ENCODE measurements at places on chromosomes 3 and 15.

- no peak for DNase-seq
Observed at GRCh38 chr15:87724330-87724729, 532.2 kb downstream of the NTRK3 start.

- DNase-seq = no peak
Observed at GRCh38 chr3:121481106-121481880, 64.5 kb downstream of the POLQ start.

GRCh38 chr15:96355568-96356187, 25.2 kb downstream of the NR2F2 start:
- no peak for DNase-seq

GRCh38 chr3:174270841-174271240, 588.3 kb upstream of the NAALADL2 start:
- no peak for DNase-seq

DNA sequence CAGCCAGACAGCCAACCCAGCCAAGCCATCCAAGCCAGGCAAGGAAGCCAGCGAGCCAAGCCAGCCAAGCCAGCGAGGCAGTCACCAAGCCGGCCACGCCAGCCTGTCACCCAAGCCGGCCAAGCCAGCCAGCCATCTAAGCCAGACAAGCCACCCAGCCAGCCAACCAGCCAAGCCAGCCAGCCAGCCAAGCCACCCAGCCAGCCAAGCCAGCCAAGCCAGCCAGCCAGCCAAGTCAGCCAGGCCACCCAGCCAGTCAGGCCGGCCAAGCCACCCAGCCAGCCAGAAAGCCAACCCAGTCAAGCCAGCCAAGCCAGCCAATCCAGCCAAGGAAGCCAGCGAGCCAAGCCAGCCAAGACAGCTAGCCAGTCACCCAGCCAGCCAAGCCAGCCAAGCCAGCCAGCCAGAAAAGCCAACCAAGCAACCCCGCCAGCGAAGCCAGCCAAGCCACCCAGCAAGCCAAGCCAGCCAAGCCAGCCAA, 201.2 kb downstream of the GOLGA6L6 start:
- DNase-seq = peak; percentile 84

- DNase-seq = no peak
Observed at GRCh38 chr15:76209523-76209922, 101.7 kb downstream of the ETFA start.

GRCh38 chr3:30139283-30139682, 467.1 kb upstream of the TGFBR2 start:
- no peak for DNase-seq

DNA sequence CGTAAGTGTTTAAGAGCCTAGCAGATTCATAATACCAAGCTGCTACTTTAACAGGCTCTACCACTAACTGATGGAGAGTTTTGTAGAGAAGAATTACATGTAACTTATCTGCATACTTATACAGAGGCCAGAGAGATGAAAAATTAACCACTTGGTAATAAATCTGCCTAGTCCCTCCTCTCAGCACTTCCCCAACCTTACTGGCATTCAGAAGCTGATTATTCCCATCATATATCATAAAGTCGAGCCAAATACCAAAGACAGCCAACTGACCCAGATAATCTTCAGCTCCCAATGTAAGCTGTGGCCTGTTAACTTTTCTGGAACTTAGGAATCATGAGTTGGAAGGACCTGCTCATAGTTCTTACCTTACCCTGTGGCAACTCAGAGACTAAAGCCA, 25.5 kb upstream of the CSPG5 start:
- DNase-seq = no peak

- DNase-seq = no peak
Observed at GRCh38 chr3:65787827-65788226, 250.9 kb downstream of the MAGI1 start.

- no peak for DNase-seq
Observed at GRCh38 chr3:41418961-41419691, 219.8 kb downstream of the CTNNB1 start.

DNA sequence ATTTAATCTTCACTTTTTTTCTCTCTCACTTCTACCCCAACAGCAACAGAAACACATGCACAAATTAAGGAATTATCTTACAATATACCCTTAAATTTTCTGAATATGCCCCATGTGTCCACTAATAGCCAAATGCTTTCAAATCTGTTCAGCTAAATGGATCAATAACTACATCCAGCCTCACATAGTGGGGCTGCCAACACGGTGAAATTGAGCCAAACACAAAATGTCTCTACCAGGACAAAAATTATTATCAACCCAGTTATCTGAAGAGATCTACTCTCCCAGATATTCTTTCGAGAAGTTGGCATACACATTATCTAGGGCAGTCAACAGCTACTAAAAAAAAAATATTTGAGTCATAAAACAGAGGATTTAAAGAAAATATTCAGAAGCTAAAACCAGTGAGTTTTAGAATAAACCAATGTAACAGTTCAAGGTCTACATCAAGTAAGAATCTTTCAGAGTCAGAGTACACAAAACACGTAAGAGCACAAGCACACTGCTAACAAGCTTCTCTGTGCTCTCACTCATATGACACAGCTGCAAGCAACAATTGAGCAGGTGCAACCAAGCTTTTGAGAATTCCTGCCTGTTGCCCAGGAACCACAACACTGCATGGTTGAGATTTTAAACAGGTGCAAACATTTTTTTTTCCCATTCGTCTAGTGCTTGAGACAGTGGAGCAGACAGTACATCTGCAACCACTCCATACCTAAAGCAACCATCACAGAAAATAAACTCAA, 247.7 kb downstream of the ZBTB20 start:
- DNase-seq = no peak

GRCh38 chr3:29242296-29242695, 38.6 kb upstream of the RBMS3 start:
- no peak for DNase-seq

DNA sequence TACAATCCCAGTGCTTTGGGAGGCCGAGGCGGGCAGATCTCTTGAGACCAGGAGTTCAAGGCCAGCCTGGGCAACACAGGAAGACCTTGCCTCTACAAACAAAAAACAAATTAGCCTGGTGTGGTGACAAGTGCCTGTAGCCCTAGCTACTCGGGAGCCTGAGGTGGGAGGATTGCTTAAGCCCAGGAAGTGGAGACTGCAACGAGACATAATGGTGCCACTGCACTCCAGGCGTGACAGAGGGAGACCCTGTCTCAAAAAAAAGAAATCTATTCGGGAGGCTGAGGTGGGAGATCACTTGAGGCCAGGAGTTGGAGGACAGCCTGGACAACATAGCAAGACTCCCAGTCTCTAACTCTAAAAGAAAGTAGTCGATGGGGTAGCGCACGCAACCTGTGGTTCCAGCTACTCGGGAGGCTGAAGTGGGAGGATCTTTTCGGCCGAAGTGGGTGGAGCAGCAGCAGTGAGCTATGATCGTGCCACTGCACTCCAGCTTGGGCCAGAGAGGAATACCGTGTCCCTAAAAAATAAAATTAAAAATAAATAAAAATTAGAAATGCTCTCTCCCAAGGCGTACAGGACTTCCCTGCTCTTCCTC, 775 bp downstream of the C3orf33 start:
- DNase-seq = no peak

- DNase-seq = no peak
Observed at GRCh38 chr3:122959339-122959738, 68.2 kb downstream of the SEMA5B start.

DNA sequence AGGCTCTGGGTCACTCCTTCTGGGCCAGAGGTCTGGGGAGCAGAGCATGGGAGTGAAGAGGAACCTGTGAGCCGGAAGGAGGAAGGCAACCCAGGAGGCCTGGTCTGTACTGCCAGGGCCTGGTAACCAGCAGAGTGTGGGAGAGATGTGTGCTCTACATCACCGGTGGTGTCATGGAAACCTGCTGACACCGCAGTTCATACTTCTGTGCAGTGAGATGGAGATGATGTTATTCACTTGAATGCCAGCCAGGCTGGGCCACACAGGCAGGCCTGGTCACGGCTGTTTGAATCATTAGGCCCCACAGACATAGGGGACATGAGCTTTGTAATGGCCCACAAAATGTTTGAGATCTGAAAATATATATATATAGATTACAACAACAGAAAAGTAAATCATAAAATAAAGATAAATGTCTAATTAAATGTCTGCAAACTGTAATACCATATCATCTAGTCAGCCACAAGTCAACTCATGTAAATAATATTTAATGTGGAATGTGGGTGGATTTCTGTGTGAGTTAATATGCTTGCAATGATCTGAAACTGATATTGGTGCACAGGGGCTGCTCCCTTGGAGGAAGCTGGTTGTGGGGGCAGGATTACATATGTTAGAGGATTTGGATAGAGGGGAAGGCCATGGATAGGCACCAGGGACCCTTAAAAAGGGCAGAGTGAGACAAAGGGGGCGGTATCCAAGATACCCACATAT, 108.5 kb upstream of the PFN2 start:
- no peak for DNase-seq

DNA sequence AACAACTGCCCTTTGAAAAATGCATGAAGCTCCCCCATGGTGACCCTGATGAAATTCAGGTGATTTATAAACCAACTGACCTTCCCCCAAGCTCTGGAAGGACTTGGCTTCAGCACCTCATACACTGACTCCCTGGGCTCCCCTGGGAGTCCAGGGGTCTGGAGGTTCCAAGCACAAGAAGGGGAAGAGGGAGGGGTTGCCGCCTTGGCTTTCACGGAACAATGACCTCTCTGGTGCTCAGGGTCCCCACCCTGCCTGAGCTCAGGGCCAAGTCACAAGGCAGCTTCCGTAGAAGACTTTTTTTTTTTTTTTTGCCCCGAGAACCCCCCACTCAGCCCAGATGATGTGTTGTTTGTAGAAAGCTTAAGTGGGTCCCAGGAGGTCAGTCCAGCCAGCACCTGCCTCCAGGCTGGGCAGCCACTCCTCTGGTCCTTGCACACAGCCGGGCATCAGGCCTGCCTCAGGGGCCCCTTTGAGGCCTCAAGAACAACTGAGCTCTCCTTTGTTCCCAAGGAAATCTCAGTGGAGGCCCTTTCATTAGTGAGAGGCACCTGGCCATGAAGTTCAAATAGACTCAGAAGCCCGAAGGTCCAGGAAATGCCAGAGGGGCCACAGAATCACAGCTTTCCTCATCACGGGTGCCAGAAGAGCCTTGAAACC, 14.0 kb upstream of the ALAS1 start:
- DNase-seq = no peak

DNA sequence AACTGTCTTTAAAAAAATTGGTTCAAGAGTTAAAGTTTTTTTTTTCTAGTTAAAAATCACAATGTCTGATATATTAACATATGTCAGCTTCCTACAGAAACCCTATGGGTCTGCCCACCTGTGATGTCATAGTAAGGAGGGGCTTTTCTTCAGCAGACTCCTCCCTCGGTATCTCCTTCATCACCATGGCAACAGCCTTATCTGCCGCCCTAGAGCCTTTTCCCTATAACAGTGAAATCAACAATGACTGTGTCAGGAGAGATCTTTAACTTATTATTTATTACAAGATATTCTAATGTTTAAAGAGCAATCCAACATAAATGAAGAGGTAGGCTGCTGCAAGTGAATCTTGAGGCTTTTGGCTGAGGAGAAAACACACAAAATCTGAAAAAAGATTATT, 138.7 kb downstream of the PEX5L start:
- DNase-seq = no peak

DNA sequence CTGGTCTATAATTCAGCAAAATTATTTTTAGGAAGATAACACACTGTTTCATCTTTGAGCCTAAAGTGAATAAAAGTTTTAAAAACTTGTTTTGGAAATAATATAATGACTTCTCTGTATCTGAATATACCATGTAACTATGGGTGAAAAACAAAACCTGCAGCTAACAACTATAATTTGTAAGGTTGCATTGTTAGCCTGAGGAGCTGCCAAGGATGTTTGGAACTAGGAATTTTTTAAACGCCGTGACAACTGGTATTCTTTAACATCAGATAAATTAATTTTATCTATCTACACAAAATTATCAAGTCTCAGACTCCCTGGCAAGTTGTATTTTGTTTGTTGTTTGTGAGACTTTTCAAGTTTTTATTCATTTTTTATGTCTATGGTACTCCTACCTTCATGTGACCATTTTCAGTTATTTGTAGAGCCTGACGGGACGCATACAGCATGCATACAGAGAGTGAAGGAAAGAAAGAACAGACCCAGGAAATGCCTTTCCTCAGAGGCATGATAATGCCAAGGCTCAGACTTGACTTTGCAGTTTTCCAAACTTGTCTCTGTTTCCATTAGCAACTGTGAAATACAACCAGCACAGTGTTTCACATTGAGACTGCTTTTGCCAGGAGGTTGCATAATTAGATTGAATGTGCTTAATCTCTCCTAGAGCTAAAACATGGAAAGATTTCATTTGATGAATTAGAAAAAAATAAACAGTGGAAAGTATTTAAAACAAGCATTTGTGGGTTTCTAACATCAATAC, 60.8 kb upstream of the ARHGEF26 start:
- DNase-seq = no peak

GRCh38 chr3:55649554-55649953, 162.4 kb upstream of the WNT5A start:
- no peak for DNase-seq

DNA sequence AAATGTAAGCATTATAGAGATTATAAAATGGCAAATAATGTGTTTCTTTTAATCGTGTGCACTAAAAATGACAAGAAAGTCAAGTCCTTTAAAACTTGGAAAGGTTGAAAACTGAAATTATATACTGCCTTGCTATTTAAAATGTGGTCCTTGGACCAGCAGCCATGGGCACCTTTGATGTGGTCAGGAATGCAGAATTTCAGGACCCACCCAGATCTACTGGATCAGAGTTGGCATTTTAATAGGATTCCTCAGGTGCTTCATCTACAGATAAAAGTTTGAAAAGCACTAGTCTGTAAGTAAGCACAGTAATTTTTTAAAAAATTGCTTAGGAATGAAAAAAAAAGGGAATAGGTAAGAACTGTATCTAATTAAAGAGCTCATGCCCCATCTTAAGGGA, 55.8 kb downstream of the ADAMTS9 start:
- no peak for DNase-seq

DNA sequence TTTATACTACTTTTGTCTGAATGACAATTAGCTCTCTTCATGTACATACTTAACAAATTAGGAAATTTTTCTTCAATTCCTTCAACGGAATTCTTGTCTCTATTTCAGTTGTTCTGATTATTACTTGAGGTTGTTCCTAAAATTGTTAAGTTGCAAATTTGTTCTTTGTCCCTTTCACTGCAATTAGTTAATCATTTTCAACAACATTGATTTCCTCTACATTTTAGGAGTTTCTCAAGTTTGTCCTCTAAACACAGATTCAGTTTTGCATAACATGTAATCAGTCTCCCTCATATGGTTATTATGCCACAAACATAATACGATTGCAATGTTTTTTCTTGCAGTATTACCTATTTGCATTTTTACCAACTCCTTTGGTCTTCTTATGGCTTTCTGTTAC, 283.5 kb downstream of the SV2B start:
- DNase-seq = no peak

DNA sequence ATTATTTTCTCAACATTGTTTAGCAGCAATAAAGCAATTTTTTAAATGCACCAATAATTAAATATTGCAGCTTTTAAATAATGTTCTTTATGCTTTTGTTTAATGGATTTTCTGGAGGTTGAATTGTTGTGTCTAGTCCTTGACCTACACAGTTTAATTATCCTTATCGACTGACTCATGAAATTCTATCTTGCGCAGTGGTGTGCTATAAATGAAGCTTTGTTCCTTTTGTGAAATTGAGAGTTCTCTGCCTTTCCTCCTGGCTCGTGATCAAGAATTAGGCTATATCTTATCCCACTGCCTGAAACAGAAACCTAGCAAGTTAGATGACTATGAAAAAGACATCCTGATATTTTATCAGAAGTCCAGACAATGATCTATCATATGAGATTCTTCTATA, 37.0 kb upstream of the PIK3R4 start:
- no peak for DNase-seq
